ENCODE measurements at places on chromosomes 2 and 18.

- DNase-seq = no peak
Measured at GRCh38 chr18:12043811-12044210, 49.8 kb upstream of the ANKRD62 start.

GRCh38 chr2:237515621-237516275 is 28.7 kb downstream of the MLPH start:
- DNase-seq = no peak

GRCh38 chr2:55371376-55371775 is 48.3 kb downstream of the CCDC88A start:
- DNase-seq = no peak

DNA sequence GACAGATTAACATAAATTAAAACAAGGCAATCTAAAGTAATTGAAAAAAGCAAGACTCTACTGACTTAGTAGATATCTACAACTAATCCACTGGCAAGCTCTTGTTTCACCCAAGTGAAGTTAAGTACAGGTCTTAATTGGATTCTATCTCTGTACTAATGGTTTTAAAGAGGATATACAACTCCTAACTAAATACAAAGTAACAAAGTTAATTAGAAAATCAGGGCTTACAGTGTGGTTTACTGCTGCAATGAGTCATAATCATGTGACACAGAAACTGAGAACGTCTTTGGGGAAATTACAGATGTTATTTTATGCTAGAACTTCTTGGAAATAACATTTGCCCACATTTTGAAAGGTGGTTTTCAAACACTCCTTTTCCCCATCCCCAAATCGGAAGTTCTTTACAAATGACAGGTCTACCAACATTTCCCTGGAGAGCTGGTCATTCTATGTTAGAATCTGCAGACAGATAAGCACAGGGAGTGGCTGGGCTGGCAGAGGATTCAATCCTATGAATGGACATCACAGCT is 245.3 kb downstream of the STK39 start:
- DNase-seq = no peak

- DNase-seq = no peak
Measured at GRCh38 chr2:170971071-170971470, 42.0 kb downstream of the GORASP2 start.

DNA sequence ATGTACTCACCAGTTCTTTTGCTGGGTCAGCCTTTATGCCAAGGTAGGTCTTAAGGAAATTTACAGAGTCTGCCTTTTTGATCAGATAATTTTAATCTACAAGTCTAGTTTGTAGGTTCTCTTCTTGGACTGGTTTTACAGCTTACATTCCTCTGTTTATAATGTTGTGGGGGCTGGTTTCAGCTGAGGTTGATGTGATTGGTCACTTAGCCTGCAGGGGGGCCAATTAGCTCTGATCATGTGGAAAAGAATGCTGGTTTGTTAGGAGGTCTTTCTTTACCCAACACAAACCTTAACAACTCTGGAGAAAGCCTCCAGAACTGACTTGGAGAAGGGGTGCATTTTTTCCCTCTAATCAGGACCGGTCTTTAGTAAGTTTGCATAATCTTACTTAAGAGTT is at the start of gene KCNJ13:
Gene KCNJ13, minus strand, starts transcription at position 131 of the 400 bp plus-strand sequence. CDS start 5,203 bp downstream, outside the sequence.
- no peak for DNase-seq

DNA sequence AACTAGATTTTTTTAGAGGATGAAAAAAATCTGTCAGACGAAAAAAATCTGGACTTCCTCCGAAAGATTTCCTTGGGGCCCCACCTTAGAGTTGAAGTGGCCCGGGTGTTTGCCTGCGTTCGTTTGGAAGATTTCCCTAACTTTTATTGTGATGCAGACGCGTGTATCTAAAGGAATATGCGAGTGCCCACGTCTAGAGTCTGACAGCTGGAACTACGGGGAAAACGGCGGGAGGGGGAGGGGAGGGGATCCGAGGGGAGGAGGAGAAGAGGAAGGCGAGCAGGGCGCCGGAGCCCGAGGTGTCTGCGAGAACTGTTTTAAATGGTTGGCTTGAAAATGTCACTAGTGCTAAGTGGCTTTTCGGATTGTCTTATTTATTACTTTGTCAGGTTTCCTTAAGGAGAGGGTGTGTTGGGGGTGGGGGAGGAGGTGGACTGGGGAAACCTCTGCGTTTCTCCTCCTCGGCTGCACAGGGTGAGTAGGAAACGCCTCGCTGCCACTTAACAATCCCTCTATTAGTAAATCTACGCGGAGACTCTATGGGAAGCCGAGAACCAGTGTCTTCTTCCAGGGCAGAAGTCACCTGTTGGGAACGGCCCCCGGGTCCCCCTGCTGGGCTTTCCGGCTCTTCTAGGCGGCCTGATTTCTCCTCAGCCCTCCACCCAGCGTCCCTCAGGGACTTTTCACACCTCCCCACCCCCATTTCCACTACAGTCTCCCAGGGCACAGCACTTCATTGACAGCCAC is 2.4 kb upstream of the SP9 start:
- DNase-seq = no peak

- no peak for DNase-seq
Measured at GRCh38 chr2:170477630-170478029, 237.5 kb upstream of the SP5 start.

DNA sequence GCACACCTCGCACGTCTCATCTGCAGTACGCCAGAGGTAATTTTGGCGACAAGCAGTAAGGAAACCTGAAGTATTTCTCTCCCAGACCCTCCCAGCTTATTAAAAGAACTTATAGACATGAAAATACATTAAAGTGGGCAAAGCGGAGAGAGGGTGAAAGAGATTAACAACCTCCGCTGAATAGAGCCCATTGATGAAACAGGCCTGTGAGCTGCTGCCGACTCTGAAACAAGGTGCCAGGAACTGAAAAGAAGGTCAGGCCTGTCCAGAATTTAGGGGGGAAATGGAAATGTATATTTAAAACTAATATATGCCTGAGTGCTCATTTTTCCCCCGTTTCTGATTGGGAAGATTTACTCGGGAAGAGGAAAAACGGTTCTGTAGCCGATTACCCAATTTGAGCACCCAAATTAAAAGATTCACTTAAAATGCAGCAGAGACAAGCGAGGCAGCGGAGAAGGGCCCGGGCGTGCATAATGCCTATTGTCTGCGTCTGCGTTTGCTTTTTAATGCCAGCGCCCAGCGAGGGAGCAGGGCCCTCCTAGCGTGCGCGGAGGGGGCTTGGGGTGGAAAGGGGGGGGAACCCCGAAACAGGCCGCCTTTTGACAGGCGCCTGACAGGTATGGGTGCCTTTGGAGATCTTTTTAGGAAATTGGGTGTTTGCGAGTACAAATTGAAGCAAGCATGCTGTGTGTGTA is 316.2 kb downstream of the GBX2 start:
- no peak for DNase-seq

GRCh38 chr2:290090-290722 is 2.3 kb upstream of the ALKAL2 start:
- peak; percentile 55 for DNase-seq
